ENCODE measurements at places on chromosomes 7 and 10.

- no peak overlapping the region for H3K4me3 ChIP-seq
- H3K27ac ChIP-seq, result no peak overlapping the region
- H3K4me1 ChIP-seq, result no peaks in the 10 kb centered on the region
- H3K36me3 ChIP-seq, result no peaks in the 10 kb centered on the region
- no peak for DNase-seq
Measured at GRCh38 chr10:790821-791551, 101.5 kb upstream of the DIP2C start.

- no peaks in the 10 kb centered on the region for H3K4me1 ChIP-seq
- no peak overlapping the region for H3K4me3 ChIP-seq
- H3K27me3 ChIP-seq, result no peaks in the 10 kb centered on the region
Measured at GRCh38 chr7:94675356-94675755, 19.4 kb upstream of the SGCE start.

- H3K27me3 ChIP-seq, result no peaks in the 10 kb centered on the region
- no peak overlapping the region for H3K4me3 ChIP-seq
- no peak for DNase-seq
- H3K27ac ChIP-seq, result no peak overlapping the region
Measured at GRCh38 chr10:62860946-62861345, 44.8 kb upstream of the EGR2 start.

DNA sequence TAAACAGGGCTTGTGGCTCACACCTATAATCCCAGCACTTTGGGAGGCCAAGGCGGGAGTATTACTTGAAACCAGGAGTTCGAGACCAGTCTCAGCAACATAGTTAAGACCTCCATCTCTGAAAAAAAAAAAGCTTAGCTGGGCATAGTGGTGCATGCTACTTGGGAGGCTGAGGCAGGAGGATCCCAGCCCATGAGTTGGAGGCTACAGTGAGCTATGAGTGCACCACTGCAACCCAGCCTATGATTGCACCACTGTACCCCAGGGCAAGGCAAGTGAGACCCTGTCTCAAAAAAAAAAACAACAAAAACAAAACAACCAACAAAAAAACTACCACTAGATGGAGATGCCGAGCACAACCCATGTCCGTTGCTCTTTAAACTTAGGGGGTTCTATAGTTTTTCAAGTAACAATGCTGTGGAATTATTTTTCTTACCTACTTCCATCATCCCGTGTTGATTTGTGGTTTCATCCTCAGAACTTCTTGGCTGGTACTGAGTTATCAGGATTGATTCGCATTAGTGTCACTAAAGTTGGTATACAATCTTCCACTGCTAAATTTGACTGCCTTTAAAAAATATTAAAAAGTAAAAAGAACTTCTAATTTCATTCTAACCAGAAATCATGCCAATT lies 12.2 kb upstream of the REPIN1 start:
- H3K4me3 ChIP-seq, result no peak overlapping the region
- H3K27ac ChIP-seq, result no peak overlapping the region
- DNase-seq, result no peak
- H3K27me3 ChIP-seq, result no peaks in the 10 kb centered on the region

DNA sequence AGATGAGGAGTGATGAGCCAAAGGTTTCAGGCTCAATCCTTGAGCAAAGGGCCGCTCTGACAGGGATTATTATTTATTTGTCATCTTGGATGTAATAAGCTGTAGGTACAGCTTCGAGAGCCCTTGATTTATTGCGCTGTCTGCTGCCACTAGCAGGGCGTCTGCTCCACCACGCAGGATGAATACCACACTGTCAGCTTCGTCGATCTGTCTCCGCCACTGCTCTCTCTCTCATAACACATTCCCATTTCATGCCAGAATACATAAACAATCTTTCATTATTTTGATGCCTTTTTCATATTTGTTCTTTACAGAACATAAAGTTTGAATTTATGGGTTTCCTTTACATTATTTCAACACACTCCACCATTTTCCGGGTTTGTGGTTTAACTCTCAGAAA lies 276.6 kb downstream of the LRMDA start:
- no peak for DNase-seq
- H3K4me1 ChIP-seq, result peaks cover 3% of the 10 kb centered on the region
- no peaks in the 10 kb centered on the region for H3K36me3 ChIP-seq
- no peaks in the 10 kb centered on the region for H3K27me3 ChIP-seq

DNA sequence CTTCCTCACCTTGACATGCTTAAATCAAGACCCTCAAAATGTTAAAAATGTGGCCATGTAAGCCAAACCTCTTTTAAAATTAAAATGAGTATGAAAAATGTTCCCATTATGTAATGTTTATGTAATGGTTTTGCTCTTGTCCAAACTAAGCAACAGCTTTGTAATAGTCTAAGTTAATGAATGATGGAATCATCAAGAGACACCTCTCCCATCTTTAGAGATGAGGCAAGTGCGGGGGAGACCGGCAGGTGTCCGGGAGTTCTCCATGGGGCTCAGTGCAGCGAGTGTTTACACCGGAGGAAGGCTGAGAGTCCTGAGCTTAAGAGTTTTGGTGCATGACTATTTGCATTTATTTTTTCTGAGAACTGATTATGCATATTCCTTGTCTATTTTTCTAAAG lies 384.9 kb upstream of the RNF32 start:
- no peaks in the 10 kb centered on the region for H3K27me3 ChIP-seq
- no peak overlapping the region for H3K27ac ChIP-seq
- no peaks in the 10 kb centered on the region for H3K36me3 ChIP-seq
- H3K4me1 ChIP-seq, result no peaks in the 10 kb centered on the region

DNA sequence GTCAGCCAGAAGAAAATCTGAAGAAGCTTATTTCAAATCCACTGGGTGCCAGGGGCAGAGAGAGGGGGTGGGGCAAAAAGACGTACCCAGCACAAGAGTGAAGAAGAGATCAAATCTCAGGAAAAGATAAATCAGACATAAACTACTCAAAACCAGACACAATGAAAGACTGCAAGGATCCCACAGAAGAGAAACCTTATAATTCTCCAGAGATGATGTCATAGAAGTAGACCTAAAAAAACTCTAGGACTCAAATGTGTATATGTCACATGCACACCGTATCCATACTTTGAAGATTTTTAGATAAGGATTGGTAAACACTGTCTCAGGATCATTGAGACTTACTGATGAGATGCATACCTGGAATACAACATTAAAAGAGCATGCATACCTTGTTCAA lies 98.5 kb upstream of the PIK3CG start:
- H3K36me3 ChIP-seq, result no peaks in the 10 kb centered on the region
- no peaks in the 10 kb centered on the region for H3K27me3 ChIP-seq
- H3K4me1 ChIP-seq, result no peaks in the 10 kb centered on the region
- no peak overlapping the region for H3K27ac ChIP-seq
- no peak for DNase-seq
- H3K4me3 ChIP-seq, result no peak overlapping the region

GRCh38 chr10:100021322-100021721 lies 11.6 kb upstream of the DNMBP start:
- no peaks in the 10 kb centered on the region for H3K36me3 ChIP-seq
- no peak overlapping the region for H3K27ac ChIP-seq
- no peaks in the 10 kb centered on the region for H3K4me1 ChIP-seq
- no peak overlapping the region for H3K4me3 ChIP-seq
- no peak for DNase-seq
- no peaks in the 10 kb centered on the region for H3K27me3 ChIP-seq

- H3K36me3 ChIP-seq, result no peaks in the 10 kb centered on the region
- no peak for DNase-seq
- no peaks in the 10 kb centered on the region for H3K27me3 ChIP-seq
- H3K4me3 ChIP-seq, result no peak overlapping the region
- H3K27ac ChIP-seq, result no peak overlapping the region
Measured at GRCh38 chr7:127881564-127881963, 149.7 kb downstream of the LRRC4 start.

DNA sequence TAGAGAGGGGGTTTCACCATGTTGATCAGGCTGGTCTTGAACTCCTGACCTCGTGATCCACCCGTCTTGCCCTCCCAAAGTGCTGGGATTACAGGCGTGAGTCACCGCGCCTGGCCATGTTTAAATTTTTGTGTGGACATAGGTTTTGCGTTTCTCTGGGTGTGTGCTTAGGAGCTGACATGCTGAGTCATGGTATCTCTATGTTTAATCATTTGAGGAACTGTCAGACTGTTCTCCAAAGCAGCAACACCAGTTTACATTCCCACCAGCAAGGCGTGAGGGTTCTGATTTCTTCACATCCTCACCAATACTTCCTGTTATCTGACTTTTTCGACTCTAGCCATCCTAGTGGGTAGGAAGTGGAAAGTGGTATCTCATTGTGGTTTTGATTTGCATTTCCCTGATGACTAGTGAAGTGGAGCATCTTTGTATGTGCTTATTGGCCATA lies 153.7 kb downstream of the DNAJB6 start:
- H3K27ac ChIP-seq, result no peak overlapping the region
- H3K4me3 ChIP-seq, result no peak overlapping the region
- no peaks in the 10 kb centered on the region for H3K27me3 ChIP-seq
- H3K36me3 ChIP-seq, result no peaks in the 10 kb centered on the region

- H3K4me1 ChIP-seq, result no peaks in the 10 kb centered on the region
- no peaks in the 10 kb centered on the region for H3K27me3 ChIP-seq
- peaks cover 82% of the 10 kb centered on the region for H3K36me3 ChIP-seq
- no peak overlapping the region for H3K27ac ChIP-seq
- DNase-seq, result no peak
- no peak overlapping the region for H3K4me3 ChIP-seq
Measured at GRCh38 chr7:138565451-138566114, 105.5 kb downstream of the TRIM24 start.

DNA sequence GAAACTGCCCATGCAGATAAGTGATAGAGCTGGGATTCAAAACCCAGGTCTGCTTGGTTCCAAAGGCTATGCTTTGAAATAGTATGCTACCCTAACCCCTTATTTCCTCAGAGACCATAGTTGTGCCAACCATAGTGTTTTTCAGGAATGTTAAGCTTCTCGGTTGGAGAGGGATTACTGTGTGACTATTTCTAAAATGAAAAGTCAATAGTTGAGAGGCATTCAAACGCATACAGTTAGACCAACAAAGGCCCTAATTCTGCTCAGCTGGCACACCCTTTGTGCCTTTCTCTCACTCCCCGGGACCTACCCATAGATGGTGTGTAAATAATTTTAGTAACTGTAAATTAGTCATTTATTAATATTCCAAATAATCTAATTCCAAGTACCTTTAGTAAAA lies 64.6 kb upstream of the RNF148 start:
- H3K36me3 ChIP-seq, result no peaks in the 10 kb centered on the region
- H3K4me3 ChIP-seq, result no peak overlapping the region
- DNase-seq, result no peak
- no peak overlapping the region for H3K27ac ChIP-seq

DNA sequence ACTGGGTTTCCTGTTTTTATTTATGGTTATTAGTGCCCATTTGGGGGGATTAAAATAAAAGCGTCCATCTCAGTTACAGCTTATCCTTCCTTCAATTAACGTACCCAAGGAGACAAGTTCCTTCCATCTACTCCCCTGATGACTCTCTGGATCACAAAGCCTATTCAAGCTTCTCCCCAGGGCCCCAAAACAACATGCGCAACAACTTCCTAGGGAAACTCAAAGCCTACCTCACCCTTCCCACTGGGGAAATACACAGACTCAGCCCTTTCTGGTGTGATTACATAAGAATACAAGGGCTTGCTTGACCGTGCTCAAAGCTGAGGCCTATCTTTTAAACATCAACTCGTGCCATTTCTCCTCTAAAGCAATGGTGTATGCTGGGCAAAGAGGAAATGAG lies 112.4 kb downstream of the CDK6 start:
- no peak overlapping the region for H3K27ac ChIP-seq
- H3K27me3 ChIP-seq, result no peaks in the 10 kb centered on the region
- H3K4me1 ChIP-seq, result peaks cover 1% of the 10 kb centered on the region
- no peak for DNase-seq
- H3K4me3 ChIP-seq, result no peak overlapping the region

GRCh38 chr10:58919927-58920654 lies 256.4 kb upstream of the PHYHIPL start:
- no peak overlapping the region for H3K4me3 ChIP-seq
- no peak for DNase-seq
- no peaks in the 10 kb centered on the region for H3K27me3 ChIP-seq
- H3K36me3 ChIP-seq, result no peaks in the 10 kb centered on the region
- peaks cover 10% of the 10 kb centered on the region for H3K4me1 ChIP-seq

DNA sequence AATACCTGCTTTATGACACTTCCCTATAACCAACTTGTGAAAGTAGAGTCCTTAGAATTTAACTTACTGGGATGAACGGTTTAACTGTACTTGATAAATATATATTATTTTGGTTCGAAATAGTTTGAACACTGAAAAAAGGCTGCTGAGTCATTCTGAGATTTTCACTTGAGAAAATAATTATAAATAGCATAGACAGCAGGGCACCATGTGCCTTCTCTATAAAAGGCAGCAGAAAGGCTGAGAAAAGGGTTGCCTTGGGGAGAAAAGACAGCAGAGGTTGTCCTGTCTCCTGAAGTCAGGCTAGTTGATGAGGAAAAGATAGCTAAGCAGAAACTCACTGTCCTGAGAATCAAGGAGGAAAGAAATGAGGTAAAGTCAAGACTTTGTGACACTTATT lies 92.4 kb downstream of the CTTNBP2 start:
- peak overlapping the region; percentile 65 for H3K27ac ChIP-seq
- no peak overlapping the region for H3K4me3 ChIP-seq
- no peaks in the 10 kb centered on the region for H3K27me3 ChIP-seq
- no peaks in the 10 kb centered on the region for H3K36me3 ChIP-seq

GRCh38 chr7:79241288-79242060 lies 212.0 kb downstream of the MAGI2 start:
- no peak overlapping the region for H3K27ac ChIP-seq
- H3K4me3 ChIP-seq, result no peak overlapping the region
- H3K4me1 ChIP-seq, result no peaks in the 10 kb centered on the region
- no peaks in the 10 kb centered on the region for H3K27me3 ChIP-seq

- no peaks in the 10 kb centered on the region for H3K27me3 ChIP-seq
- no peaks in the 10 kb centered on the region for H3K4me1 ChIP-seq
- no peaks in the 10 kb centered on the region for H3K36me3 ChIP-seq
Measured at GRCh38 chr10:119516381-119517234, 25.9 kb downstream of the RGS10 start.

GRCh38 chr7:27527348-27527714 lies 135.4 kb downstream of the HIBADH start:
- DNase-seq, result no peak
- H3K27me3 ChIP-seq, result no peaks in the 10 kb centered on the region
- H3K4me3 ChIP-seq, result no peak overlapping the region

GRCh38 chr10:70169649-70170364 lies 507 bp downstream of the SAR1A start:
- DNase-seq, result no peak
- no peaks in the 10 kb centered on the region for H3K27me3 ChIP-seq
- H3K4me1 ChIP-seq, result peaks cover 15% of the 10 kb centered on the region
- H3K27ac ChIP-seq, result peak overlapping the region; percentile 88
- H3K4me3 ChIP-seq, result peak overlapping the region; percentile 61
- H3K36me3 ChIP-seq, result no peaks in the 10 kb centered on the region

GRCh38 chr7:158424531-158424930 lies 163.1 kb downstream of the PTPRN2 start:
- no peak overlapping the region for H3K27ac ChIP-seq
- no peaks in the 10 kb centered on the region for H3K36me3 ChIP-seq
- no peak for DNase-seq
- H3K4me3 ChIP-seq, result no peak overlapping the region

GRCh38 chr7:1939434-1940401 lies 269.6 kb downstream of the ELFN1 start:
- H3K27ac ChIP-seq, result no peak overlapping the region
- H3K36me3 ChIP-seq, result no peaks in the 10 kb centered on the region
- no peaks in the 10 kb centered on the region for H3K4me1 ChIP-seq
- DNase-seq, result no peak
- H3K27me3 ChIP-seq, result no peaks in the 10 kb centered on the region

GRCh38 chr10:48604039-48604990 lies 558 bp downstream of the ARHGAP22 start:
- peaks cover 8% of the 10 kb centered on the region for H3K4me1 ChIP-seq
- H3K27ac ChIP-seq, result no peak overlapping the region
- DNase-seq, result peak; percentile 71
- no peaks in the 10 kb centered on the region for H3K27me3 ChIP-seq
